ENCODE measurements at places on chromosomes 13 and 19.
A peak's percentile ranks its signal among the peaks of the same experiment; 100 is the strongest.

GRCh38 chr19:56114051-56114777 is 6.9 kb downstream of the ZNF787 start:
- no peak for DNase-seq

DNA sequence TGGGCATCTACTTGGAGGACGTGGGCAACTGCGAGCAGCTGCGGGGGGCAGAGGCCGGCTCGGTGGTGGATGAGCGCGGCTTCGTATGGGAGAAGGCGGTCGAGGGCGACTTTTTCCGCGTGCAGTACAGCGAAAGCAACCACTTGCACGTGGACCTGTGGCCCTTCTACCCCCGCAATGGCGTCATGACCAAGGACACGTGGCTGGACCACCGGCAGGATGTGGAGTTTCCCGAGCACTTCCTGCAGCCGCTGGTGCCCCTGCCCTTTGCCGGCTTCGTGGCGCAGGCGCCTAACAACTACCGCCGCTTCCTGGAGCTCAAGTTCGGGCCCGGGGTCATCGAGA is 10.3 kb upstream of the STRN4 start:
- DNase-seq, result no peak

- no peak for DNase-seq
Measured at GRCh38 chr13:48233889-48234488, 983 bp downstream of the ITM2B start.

GRCh38 chr19:50567052-50567841 is 988 bp downstream of the LRRC4B start:
- no peak for DNase-seq

- DNase-seq, result no peak
Measured at GRCh38 chr13:111919849-111920248, 147.1 kb upstream of the SOX1 start.

DNA sequence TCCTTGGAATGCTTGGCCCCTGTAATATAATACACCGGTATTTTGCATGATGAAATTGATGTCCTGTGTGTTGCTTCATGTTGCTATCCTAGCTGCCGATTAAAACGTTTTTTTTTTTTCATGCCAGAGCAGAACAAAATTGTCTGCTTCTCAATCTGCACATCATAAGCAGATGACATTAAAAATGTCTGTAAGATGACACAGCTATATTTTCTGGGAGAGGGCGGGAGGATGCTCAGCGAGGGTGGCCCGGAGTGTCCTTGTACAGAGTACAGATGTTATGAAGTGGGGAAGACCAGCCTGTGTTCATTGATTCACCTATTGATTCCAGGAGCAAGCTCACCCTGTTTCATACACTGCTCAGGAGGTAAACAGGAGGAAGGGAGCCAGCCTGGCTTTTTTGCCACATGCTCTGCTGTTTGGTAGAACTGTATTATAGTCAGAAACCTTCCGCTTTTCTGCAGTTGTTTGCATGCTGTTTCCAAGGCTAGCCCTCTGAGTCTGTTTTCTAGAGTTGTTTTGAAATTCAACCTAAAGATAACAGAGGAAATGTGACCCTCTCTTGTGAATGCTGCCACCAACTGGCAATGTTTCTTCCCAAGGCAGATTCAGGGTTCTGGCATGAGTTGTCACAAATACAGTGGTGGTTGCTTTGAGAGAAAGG is 4.7 kb upstream of the IRS2 start:
- peak; percentile 19 for DNase-seq

DNA sequence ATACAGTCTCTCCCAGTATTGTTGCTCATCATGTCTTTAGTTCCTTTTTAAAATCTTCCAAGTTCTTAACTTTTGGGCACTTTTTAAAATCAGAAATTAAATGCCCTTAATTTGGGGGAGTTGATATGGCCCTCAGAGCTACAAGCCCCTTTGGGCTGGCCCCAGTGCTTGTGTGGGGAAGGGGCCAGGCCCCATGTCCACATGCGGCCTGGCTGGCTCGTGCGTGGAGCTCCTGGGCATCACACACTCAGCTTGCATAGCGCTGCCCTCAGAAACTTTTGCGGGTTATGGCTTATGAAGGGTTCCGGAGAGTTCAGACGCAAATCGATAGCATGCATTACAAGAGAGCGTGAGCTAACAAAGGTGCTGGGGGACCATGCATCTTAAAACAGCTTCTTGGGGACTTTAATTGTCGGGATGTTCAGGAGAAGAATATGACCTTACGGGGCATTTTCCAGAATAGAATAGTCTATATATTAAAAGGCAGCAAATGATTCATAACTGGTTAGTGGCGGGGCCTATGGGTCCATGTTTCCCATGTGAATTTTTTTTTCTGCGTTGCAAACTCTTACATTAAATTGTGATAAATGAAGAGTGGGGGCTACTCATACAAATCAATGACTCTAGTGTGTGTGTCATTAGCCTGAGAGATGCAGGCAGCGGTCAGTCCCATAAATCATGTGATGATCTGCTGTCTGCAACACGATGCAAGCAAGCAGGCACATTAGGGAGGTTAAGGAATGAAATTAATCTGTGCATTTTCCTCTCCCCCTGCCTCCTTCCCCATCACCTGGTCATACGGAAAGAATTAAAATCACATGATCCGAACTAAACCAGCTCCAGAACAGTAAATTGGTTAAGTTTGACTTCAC is 185.8 kb upstream of the TSHZ3 start:
- DNase-seq, result no peak

DNA sequence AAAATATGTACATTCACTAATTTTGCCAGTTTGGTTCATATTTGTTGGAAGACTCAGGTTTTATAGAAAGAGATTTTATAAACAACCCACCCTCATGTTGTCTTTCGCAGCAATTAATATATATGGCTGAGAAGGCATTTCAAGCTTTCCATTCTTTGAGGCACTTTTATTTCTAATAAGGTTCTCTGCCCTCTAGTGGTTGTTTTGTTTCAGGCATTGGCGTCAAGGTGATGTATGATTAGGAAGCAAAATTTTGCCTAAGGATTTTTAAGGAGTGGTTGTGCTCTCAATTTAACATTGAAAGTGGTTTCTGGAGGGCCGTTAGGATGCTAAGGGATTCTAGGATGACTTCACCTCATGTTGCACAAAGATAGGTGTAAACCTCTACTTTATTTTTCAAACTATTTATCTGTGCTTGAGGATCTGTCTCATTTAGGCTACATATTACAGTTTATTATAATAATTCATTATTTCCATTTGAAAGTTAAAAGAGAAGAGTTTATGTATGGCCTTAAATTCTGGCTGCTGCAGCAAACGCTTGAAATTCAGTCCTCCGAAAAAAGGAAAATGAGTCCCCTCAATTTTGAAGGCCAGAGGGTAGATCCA is 35.9 kb downstream of the OXGR1 start:
- no peak for DNase-seq

DNA sequence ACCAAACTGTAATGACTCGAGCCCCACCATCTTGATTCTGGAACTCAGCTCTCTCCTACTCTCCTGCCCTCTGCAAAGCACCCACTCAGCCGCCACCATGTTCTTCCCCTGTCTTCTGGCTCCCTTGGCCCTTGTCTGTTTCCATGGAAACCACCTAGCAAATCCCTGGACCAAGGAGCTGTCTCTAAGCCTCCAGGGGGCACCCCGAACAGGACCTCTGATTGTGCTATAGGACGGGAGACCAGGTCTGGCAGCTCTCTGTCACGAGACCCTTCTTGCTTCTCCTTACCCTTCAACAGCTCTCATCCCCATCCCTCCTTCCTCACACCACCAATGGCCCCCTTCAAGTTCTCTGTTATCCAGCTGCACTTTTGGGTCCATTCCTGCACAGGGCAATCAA is 277.7 kb upstream of the ZNF507 start:
- no peak for DNase-seq

- DNase-seq, result no peak
Measured at GRCh38 chr13:103282571-103283450, 216.6 kb upstream of the SLC10A2 start.

DNA sequence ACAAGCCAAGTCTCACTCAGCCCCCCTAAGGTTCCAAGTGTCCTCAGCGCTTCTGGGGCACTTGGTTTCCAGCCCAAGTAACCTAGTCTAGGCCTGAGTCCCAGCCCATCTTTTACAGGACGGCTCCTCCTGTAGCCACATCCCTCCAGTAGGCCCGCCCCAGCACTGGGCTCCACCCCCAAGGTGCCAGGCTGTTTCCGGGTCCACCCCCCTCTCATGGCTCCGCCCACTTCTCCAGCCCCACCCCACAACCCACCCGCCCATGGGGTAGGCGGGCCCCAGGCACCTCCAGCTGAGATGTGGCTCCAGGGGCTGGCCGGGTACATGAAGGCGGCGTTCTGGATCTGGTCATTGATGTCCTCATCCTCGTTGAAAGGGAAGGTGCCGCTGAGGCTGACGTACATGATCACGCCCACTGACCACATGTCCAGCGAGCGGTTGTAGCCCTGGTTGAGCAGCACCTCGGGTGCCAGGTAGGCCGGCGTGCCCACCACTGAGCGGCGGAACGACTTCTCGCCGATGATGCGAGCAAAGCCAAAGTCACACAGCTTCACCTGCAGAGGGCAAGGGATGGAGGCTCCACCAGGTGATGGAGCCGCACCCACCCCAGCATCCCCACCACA is 17.2 kb upstream of the DACT3 start:
- no peak for DNase-seq

DNA sequence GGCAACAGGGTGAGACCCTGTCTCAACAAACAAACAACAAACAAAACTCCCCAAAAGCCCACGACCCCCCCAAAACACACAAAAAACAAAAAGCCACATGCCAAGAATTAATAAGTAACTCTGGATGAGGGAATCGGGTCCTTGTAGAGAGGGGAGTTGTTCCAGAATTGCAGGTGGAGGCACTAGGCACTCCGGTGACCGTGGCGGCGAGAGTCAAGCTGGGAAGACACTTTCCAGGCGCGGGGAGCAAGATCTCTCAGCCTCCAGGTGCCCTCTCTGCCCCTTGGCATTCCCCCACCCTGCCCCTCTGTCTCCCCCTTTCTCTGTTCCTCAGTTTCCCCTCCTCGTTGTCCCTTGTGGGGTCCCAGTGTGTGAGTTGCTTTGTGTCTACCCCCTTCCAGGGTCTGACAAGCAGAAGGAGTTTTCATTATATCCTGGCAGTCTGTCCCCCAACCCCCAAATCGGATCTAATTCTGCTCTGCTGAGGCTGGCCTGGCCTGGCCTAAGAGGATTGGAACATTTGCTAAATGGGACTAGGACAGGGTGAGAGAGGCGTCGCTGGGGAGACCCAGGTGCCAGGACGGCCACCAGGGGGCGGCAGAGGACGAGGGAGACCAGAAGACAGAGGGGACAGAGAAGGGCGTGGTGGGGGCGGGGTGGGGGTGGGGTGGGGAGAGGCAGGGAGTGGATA is 8.3 kb upstream of the CRX start:
- DNase-seq, result peak; percentile 92

DNA sequence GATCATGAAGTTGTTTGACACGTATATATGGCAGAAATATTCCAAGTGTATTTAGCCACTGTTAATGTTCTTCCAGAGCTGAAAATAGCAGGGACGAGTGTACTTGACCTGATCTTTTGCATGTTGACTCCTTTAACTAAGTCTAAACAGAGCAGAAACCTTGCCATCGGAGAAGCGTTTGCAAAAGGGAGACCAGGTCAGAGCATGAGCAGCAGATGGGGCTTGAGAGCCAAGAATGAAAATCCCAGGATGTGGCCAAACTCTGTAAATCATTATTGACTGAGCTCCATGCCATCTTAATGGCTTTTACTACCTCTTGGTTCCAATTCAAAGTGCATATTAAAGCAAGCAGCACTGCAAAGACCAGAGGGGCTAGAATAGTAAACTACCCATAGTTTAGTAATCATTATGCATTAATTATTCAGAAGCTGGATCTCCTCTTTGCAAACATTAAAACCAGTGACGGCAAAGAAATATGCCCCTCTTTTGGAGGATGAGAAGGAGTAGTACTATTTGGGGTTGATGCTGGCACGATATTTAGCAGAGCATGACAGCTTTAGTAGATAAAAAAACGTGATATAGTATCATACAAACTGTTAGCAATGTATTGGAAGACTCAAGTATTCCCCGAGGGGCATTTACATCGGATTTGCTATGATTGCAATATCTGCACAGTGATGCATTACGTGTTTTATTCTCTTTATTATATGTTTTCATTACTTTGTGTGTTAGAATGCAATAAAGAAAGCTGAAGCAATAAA is 55.7 kb downstream of the FAM216B start:
- DNase-seq, result no peak

DNA sequence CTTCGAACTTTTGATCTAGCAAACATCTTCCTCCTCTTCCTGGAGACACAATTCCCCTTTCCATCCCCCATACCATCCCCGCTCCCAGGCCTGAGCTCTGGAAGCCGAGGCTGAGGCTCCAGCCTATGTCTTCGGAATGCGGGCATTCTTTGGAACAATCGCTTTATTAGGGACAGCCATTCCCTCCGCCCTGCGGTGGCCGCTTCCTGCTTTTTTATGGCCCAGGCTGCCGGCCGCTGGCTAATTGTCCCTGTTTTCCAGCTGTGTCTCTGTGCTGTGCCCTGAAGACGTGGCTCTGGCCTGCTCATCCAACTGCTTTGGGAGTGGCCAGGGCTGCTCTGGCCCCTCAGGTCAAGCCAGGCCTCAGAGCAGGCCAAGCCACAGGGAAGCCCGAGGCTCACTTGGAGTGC is 2.1 kb upstream of the CDX2 start:
- no peak for DNase-seq

GRCh38 chr19:18193388-18194180 is 566 bp downstream of the MPV17L2 start:
- no peak for DNase-seq

- peak; percentile 45 for DNase-seq
Measured at GRCh38 chr19:6423499-6424194, 964 bp downstream of the KHSRP start.

DNA sequence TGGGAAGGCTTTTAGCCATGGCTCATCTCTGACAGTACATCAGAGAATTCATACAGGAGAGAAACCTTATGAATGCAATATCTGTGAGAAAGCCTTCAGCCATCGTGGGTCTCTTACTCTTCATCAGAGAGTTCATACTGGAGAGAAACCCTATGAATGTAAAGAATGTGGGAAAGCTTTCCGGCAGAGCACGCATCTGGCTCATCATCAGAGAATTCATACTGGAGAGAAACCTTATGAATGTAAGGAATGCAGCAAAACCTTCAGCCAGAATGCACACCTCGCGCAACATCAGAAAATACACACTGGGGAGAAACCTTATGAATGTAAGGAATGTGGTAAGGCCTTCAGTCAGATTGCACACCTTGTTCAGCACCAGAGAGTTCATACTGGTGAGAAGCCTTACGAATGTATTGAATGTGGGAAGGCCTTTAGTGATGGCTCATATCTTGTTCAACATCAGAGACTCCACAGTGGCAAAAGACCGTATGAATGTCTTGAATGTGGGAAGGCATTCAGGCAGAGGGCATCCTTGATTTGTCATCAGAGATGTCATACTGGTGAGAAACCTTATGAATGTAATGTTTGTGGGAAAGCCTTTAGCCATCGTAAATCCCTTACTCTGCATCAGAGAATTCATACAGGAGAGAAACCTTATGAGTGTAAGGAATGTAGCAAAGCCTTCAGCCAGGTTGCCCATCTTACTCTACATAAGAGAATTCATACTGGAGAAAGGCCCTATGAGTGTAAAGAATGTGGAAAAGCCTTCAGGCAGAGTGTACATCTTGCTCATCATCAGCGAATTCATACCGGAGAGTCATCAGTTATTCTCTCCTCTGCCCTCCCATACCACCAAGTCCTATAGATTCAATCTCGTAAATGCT is 10.7 kb downstream of the ZNF470 start:
- DNase-seq, result no peak

Data from neural crest cell (in vitro differentiated cells).